ENCODE measurements at places on chromosomes 16 and 17.

- no peak for DNase-seq
Observed at GRCh38 chr17:45666641-45667040, 117.5 kb upstream of the CRHR1 start.

- DNase-seq, result no peak
Observed at GRCh38 chr16:54970016-54970415, 39.4 kb downstream of the IRX5 start.

- no peak for DNase-seq
Observed at GRCh38 chr17:11554042-11554441, 44.2 kb upstream of the DNAH9 start.

GRCh38 chr16:67399218-67399733 is 6.0 kb upstream of the TPPP3 start:
- DNase-seq, result no peak
